Epithelial cell of proximal tubule (primary cell): ENCODE measurements at places on chromosomes 5 and 9.

GRCh38 chr9:124652615-124653393 lies 118.3 kb downstream of the NR6A1 start:
- peak; percentile 86 for DNase-seq

DNA sequence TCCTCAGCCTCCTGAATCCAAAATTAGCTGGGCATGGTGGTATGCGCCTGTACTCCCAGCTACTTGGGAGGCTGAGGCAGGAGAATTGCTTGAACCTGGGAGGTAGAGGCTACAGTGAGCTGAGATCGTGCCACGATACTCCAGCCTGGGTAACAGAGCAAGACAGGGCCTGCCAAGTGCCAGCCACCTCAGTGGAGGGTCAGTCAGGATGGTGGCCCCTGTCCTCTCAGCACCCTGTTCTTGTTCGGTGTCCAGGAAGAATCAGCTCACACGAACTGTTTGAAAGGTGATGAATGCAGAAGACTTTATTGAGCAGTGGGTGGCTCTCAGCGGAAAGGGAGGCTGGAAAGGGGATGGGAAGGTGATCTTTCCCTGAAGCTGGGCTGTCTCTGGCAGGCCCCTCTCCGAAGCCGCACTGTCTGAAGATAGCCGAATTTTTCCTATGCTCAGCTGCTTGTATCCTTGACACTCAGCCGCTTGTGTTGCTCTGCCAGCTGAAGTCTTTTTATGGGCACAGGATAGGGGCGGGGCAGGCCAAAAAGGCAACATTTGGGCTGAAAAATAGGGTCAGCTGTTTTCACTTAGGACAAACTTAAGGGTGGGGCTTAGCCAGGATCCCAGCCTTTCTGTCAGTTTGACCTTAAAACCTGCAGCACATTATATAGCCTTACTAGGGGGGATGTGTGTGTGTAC lies 50.9 kb downstream of the UBE2R2 start:
- no peak for DNase-seq

- no peak for DNase-seq
Observed at GRCh38 chr9:71582347-71582746, 186.0 kb downstream of the CEMIP2 start.

GRCh38 chr9:74979844-74980243 lies 27.1 kb upstream of the C9orf40 start:
- DNase-seq = no peak

- DNase-seq = no peak
Observed at GRCh38 chr5:142342128-142342981, 17.5 kb upstream of the SPRY4 start.

DNA sequence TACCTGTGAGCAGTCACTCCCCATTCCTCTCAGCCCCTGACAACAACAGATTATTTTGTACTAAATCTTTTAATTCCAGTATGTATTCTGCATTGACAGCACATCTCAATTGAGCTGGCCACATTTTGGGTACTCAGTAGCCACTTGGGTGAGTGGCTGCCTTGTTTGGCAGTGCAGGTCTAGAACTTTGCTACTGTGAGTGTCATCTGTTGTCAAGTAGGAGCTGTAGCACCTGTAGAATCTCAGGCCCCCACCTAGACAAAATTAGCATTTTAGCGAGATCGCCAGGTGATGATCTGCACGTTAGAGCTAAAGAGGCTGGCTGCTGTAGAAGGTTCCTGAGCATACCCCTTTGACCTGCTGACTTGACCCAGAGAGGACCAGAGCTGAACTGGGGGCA lies 44.4 kb upstream of the CPEB4 start:
- no peak for DNase-seq

DNA sequence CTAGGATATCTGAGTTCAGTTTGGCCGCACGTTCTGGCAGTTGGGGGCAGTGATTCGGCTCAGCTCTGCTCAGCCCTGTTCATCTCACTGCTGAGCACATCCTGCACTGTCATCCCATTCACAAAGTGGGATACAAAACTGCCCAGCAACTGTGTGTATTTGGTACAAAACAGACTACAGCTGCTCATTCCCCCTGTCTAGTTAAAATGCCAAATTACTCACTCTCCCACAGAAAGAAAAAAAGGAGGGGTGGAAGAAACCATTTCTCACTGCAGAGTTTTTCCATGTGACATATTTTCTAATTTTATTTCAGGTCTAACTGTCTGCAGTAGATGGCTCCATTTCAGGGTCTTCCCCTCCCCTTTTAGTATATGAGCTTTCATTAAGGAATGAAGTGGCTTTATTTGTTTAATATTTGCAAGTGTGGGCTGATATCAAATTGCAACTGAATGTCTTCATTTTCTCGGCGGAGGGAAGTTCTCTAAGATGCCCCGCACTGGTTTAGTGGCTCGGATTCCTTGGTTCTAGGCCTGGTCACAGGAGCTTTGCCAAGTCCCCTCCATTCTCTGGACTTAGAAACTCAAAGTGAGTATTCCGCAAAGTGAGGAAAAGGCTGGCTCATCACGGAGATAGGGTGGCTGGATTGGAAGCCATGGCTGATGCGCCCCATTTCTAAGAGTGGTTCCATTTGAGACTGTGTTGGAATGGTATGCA lies 14.7 kb downstream of the COL15A1 start:
- DNase-seq = no peak

DNA sequence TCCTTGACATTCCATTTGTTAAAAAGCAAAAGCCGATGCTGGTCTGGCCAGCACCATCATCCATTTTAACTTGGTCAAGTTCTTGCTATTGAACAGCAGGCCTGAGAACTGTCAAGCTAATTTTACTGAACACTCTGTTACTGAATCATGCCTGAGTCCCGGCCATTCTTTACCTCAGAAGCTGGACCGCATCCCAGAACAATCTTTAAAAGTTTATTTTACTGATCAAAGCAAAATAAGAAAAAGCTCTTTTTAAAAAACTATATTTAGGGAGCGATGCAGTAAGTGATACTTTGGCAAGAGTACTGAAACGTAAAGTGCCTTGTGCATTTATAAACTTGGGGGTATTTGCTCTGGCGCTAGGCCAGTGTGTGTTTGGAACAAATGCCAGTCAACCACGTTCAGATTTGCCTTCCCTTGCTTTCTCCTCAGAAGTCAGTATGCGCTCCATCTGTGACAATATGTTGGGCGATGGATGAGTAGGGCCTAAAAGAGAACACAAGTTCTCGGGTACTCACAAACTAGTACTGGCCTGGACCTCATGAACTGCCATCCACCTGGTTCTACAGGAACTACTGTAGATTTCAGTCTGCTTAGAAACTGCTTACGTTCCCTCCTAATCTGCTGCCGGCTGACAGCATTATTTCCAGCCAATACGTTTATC lies 161.9 kb downstream of the MAPKAP1 start:
- no peak for DNase-seq

DNA sequence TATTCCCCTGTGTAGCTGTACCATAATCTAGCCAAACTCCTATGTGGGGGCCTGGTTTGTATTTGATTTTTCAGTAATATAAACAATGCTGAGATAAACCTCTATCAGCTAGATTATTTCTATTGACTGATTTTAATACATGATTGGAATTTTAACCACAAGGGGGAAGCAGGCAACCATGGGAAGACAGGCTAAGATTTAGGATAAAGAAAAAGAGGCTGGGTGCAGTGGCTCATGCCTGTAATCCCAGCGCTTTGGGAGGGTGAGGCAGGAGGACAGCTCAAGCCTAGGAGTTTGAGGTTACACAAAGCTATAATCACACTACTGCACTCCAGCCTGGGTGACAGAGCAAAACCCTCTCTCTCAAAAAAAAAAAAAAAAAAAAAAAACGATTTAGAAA lies 18.1 kb upstream of the GPX3 start:
- DNase-seq = no peak

DNA sequence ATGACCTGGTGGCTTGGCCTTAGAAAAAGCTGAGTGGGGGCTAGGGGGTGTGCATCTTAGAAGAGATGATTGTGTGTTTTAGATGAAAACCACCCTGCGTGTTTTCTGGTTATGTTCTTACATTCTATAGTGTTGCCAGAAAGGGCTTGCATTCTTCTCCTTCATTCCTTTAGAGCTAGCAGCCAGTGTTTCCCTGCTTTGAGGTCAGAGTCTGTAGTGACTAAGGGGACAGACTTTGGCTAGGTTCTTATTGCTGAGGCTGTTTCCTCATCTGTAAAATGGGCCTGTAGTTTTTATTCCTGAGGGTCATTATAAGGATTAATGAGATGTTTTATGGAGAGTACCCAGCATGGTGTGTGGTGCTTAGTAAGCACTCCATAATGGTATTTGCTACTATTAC lies 6.4 kb downstream of the MAST4 start:
- DNase-seq = no peak

DNA sequence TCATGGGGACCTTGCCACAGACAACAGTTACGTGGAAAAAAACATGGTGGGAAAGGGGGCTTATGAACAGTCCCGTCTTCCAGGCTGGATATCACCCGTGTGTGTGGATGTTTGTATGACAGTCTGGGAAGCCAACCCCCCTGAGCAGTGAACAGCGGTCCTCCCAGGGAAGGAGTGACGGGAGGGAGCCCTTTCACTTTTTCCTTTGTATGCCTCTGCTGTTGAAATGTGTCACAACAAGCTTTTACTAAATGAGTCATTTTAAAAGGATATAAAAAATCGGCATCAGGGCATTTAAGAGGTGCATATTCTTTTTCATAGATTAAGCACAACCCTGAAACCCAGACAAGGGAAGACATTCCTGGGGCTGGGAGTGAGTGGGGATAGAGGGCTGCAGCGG lies 5.1 kb downstream of the MYMK start:
- no peak for DNase-seq

DNA sequence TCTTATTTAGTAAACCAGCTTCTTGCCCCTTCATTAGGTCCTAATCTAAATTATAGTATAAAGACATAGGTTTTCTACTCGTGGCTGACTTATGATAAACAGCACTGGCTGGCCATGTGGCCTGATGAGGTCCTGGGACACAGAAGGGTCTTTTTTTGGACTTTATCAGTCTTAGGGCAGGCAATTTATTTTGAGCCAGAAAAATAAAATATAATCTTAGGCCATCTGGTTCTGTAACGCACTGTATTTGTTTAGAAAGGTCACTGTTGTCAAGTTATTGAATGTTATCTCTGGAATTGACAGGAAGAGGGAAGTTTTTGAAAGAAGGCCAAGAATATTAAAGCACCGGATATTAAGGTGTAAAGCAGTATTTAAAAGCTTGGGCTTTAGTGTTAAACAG lies 53.9 kb downstream of the RFX3 start:
- DNase-seq = no peak

DNA sequence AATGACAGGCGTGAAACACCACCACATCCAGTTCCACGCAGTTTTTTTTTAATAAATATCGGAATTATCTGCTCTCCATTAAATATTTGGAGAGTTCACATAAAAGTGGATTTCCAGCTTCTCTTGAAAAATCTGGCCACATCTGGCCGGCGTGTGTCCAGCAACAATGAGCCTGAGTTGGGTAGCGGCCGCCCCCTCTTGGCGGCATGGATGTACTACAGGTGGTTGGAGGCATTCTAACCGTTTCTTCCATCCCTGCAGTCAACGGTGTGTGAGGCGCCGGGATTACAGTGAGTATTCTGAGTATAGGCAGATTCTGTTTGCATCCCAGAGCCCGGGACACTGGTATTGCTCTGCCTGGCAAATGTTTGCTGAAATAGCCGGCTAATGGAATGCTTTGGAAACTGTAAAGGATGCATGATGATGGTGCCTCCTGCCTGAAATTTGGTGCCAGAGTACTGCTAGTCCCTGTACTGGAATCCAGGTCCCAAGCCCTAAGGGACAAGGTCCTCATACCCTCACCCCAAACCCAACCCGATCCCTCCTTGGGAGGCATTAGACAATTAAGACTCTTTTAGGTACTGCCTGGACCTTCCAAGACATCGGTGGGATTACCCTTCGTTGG lies 13.6 kb upstream of the GM2A start:
- DNase-seq = no peak

- no peak for DNase-seq
Observed at GRCh38 chr9:36835271-36835996, 198.6 kb downstream of the PAX5 start.

DNA sequence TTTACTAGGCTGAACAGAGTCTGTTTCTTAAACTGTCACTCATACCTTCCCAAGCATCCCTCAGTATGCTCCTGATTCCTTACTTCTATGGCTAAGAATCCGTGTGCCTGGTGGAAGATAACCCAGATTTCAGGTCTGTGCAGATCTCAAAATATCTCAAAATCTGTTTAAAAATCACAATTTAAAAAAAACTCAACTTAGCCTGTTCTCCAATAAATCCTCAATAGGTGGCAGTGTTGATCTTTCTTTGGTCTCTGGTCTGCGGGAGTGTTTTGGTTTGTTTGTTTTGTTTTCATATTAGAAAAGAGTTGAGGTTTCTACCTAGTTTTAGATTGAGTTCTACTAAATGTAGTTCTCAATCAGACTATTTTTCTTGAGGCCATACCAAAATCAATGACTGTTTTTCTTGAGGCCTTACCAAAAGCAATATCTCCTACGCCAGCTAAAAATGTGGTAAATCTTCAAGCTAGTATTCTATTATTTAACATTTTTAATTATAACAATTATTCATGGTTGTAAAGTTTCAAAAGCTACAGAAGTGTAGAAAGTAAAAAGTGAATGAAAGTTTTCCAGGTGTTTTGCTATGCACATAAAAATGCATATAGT lies 57.9 kb downstream of the TGFBR1 start:
- no peak for DNase-seq

GRCh38 chr5:65032250-65032649 lies 263.5 kb downstream of the CWC27 start:
- DNase-seq = no peak

GRCh38 chr5:145936401-145937131 lies at the start of gene SH3RF2:
SH3RF2 (plus strand) TSS chr5:145936578; CDS start chr5:145937929, 1,351 bp downstream.
- DNase-seq = peak; percentile 57

- no peak for DNase-seq
Observed at GRCh38 chr9:99807276-99807852, 14.3 kb upstream of the NR4A3 start.

GRCh38 chr5:92836855-92837755 lies 743.9 kb downstream of the NR2F1-AS1 start:
- DNase-seq = no peak

GRCh38 chr9:14198841-14199455 lies 115.0 kb downstream of the NFIB start:
- DNase-seq = no peak

GRCh38 chr5:149265597-149265996 lies 6.1 kb upstream of the AFAP1L1 start:
- no peak for DNase-seq

GRCh38 chr5:33371660-33372059 lies 69.1 kb upstream of the TARS1 start:
- no peak for DNase-seq

GRCh38 chr9:82923092-82923911 lies 139.6 kb downstream of the RASEF start:
- DNase-seq = peak; percentile 55
